GM04504 (cell line): ENCODE measurements at places on chromosomes 1 and 21.

GRCh38 chr21:25857308-25858074 lies 122.7 kb downstream of the GABPA start:
- DNase-seq, result no peak

GRCh38 chr1:88813471-88813870 lies 77.9 kb downstream of the GTF2B start:
- no peak for DNase-seq

DNA sequence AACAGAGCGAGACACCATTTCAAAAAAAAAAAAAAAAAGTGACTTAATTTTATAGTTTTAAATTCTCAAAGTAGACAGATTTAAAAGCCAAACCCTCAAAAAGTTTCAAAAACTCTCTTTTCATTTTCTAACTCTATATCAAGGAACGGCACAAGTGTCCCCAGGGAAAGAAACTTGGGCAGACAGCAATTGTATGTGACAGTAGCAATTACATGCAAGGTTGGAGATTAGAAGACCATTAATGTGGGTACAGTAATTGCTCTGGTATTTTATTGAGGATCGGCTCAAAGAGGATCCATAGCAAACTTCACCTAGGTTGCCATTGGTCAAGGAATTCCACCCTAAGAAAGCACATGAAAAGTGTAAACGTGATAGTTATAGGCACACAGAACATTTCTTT lies 46.2 kb downstream of the ACBD6 start:
- no peak for DNase-seq

- DNase-seq, result no peak
Observed at GRCh38 chr21:31571879-31572278, 87.6 kb upstream of the SOD1 start.

DNA sequence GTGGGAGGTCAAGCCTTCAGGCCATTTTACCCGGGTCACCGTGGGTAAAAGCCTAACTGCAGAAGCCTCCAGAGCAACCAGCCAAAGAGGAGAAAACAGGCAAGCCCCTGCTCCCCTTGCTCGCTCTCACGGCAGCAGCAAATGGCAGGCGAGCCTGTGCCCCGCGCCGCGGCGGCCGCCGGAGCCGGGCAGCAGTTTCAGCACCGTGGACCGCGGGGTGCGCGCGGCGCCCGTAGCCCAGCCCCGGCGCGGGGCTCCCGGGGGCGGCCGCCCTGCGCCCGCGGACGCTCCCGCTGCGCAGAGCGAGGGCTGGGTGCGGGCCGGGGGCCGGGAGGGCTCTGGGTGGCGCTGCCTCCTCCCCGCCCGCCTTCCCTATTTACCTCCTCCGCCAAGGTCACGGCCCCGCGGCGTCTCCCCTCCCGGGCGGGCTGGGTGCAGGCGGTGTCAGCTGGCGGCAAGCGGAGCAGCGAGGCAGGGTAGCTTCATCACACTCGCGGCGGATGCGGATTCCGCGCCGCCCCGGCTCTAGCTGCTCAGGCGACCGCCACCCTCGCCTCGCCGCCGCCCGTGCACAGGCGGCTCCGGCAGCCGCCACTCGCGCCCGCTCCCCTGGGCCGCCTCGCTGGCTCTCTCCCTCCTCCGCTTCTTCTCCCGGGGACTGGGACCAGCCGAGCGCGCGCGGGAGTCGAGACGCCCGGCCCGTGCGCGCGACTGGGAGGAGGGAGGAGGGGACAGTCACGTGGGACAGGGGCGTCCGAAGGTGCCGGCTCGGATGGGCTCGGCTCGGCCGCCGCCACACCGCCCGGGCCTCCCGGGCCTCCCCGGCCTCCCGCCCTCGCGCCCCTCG lies at the start of gene RGS7:
Gene RGS7, minus strand, starts transcription at position 687 of the 847 bp plus-strand sequence.
- no peak for DNase-seq

DNA sequence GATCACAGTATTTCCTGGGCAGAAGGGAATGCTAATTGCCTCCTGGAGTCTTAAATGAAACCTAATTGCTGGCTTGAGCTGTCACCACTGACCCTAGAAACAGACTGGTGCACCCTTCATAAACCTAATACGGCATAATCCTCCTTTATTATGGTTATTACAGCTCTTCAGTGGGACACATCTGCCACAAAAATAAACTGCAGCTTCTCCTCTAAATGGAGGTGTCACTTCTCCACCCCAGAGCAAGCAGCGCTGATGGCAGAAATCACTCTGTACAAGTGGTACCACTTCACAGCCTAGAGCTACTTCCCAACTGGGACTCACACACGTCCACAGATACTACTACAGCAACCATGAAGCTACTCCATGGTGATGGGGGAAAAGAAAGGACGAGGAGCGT lies 11.1 kb downstream of the PTPN14 start:
- no peak for DNase-seq

- no peak for DNase-seq
Observed at GRCh38 chr1:82704966-82705365, 904.2 kb downstream of the ADGRL2 start.

GRCh38 chr1:9784508-9785133 lies 39.1 kb downstream of the CLSTN1 start:
- DNase-seq, result no peak

DNA sequence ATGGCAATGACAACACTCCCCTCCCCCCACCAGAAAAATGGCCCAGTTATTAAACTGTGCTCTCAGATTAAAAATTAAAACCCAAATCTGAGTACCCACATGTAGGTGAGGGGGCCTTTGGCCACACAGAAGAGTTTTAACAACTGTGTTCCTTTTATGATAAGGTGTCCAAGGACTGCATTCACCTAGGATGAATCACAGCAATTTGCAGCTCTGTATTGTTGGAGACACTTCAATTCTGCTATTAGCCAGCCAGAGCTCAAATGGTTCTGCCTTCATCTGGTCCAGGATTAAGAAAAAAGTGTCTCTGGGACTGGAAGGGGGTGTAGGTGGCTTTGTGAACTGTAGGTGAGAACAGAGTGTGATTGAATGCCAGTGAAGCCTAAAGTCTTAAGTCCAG lies 43.3 kb upstream of the DIRAS3 start:
- DNase-seq, result peak; percentile 5

DNA sequence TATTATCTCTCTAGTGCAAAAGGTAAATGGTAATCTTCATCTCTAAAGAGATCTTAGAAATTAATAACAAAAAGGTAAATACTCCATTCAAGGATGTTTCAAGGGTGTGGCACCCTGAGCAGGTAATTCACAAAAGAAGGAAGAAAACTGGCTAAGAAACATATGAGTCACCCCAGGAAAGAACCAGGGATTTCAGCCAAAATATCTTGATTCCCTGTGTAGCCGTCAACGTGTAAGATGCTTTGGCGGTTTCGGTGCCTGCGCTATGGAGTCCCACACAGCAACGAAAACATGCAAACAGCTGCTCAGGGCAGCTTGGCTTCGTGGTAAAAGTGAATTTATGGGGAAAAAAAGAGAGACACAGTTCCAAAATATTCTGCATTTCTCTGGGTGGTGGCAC lies 3.7 kb downstream of the ITGB2 start:
- DNase-seq, result no peak

DNA sequence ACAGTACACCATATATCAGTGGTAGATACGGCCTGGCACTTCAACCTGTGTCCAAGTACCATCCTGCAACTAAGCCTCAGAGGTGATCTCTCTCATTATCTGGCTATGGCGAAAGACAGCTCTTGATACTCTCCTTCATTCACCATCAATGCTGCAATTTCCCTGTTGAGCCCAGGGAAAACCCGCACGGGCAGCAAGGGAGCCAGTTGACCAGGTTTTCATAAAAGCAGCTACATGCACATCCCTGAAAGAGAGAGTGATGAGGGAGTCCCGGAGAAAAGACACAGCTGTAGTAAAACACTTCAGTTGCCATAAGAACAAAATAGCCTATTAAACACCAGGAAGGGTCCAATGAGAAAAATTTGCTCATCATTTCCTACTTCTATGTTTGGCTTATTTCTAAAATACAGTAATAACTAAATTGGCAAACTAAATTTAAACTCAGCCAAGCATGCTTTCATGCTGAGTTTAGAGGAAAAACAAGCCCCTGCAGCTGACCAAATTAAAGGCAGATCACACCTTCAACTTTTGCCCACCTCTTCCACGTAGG lies 68.3 kb downstream of the CAPZB start:
- no peak for DNase-seq

DNA sequence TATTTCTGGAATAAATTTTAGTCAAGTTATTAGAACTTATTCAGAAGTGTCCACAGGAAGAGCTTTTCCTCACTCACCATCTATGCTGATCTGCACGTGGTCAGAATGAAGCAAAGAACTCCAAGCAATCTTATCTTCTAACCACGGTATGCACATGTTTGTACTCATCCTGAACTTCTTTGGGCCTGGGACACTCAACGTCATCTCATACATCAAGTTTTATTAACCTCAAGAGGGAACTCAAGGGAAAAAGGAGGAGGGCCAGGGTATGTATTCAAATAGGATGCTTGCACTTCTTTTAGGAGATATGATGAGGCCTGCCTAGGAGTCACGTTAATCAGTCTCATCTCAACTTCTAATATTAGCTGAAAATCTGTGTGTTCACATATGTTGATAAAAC lies 142.5 kb downstream of the C1orf94 start:
- no peak for DNase-seq

DNA sequence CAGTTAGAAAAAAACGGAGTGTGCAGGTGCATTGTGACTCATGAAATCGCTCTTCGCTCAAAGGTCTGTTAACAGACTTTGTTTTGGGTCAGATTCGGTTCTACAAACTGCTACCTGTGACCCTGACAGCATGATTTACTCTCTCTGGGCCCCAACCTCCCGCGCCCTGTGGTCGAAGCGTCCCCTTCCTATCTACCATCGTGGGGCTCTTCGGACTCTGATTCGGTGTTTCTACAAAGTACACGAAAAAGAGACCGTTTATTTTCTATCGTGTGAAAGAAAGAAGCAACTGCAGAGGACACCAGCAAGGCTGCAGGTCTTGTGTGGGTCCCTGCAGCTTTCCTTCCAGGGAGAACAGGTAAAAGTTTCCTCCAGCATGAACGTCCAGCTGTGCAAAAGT lies 29.4 kb upstream of the SLC19A1 start:
- no peak for DNase-seq

DNA sequence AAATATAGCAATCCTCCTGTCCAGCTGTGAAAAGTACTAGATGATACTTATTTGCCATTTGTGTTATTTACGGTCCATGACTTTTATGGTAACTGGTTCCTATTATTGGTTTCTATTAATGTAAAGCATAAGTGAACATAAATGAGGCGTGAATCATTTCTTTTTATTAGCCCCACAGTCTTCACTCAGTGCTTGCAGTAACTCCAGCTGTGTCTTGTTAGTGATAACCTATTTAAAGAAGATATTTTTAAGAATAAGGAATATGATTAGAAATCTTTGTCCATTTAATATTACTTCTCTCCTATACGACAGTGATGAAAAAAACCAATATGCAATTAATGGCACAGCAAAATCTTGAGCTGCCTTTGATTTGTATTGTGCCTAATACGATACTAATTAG lies 149.9 kb downstream of the SPATA17 start:
- DNase-seq, result no peak

- peak; percentile 29 for DNase-seq
Observed at GRCh38 chr1:30083800-30084464, 639.5 kb downstream of the MATN1 start.

DNA sequence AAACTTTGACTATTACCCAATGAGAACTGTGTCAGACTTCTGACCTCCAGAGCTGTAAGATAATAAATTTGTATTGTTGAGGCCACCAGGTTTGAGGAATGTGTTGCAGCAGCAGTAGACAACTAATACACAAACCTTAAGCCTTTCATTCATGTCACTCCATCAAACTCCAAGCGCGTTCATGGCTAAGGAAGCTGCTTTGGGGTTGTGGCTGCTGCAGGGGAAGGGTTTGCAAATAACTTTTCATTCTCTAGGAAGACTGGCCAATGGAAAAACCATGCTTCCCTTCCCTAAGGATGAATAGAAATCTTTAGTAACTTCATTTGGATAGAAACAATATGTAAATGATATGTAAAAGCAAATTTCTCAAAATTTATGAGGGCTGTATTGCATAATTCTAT lies 170.4 kb downstream of the RHOU start:
- no peak for DNase-seq

- DNase-seq, result no peak
Observed at GRCh38 chr1:9671377-9672140, 20.0 kb downstream of the PIK3CD start.

DNA sequence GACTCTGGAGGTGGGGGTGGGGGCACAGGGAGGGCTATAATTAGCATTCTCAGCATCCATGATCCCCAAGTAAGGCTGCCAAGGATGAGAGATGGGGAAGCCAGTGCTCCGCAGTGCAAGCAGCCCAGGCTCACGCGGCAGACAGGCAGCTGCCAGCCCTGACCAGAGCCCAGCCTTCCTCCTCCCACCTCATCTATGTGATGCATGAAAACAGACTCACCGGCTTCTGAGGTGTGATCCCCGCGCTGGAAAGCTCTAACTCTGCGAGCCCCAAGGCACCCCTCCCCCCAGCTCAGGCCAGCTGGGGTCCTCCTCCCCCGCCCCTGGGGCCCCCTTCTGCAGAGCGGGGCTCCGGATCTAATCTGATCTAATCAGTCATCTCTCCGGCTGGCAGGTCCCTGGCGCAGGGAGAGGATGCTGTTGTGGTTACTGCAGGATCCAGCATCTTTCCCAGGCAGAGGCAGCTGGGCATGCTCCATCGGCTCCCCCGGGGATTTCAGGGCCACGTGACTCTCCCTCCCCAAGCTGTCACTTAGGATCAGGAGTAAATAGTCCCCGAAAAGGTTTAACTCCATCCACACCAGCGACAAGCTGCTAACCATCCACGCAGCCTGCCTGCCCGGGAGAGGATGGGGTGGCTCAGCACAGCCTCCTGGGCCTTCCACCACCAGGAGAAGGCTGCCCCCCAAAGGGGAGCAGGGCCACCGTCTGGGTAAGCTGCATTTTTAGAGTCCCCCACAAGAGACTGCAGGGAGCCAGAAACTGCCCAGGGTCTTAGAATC lies at the start of gene PLEKHA6:
Gene PLEKHA6, minus strand, starts transcription at position 456 of the 782 bp plus-strand sequence. CDS start 86,202 bp downstream, outside the sequence.
- peak; percentile 13 for DNase-seq

- no peak for DNase-seq
Observed at GRCh38 chr1:67100833-67101232, 33.9 kb downstream of the C1orf141 start.

GRCh38 chr1:41537788-41538351 lies 53.4 kb upstream of the EDN2 start:
- DNase-seq, result peak; percentile 42

GRCh38 chr1:46613661-46614603 lies 2.7 kb downstream of the MOB3C start:
- DNase-seq, result peak; percentile 38

- no peak for DNase-seq
Observed at GRCh38 chr1:84598418-84598817, 24.2 kb upstream of the CTBS start.

DNA sequence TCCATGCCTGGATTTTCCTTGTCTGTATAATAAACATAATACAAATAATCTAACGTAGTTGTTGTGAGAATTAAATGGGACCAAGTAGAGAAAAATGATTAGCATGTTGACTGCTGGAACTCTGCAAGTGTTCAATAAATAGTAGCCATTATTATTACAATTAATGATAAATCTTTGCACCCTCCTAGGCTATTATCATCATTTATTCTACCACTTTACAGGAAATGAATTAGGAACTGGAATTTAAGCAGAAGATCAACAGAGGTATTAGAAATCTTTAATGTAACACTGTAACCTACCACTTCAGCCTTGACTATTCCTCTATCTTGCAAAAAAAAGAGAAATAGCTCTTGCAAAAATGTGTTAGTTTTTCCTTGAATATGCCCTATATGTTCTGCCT lies 61.9 kb upstream of the TTC39A start:
- DNase-seq, result no peak

GRCh38 chr1:35085421-35085820 lies 6.2 kb downstream of the ZMYM1 start:
- DNase-seq, result no peak
